ENCODE measurements at places on chromosomes 12 and 14.

DNA sequence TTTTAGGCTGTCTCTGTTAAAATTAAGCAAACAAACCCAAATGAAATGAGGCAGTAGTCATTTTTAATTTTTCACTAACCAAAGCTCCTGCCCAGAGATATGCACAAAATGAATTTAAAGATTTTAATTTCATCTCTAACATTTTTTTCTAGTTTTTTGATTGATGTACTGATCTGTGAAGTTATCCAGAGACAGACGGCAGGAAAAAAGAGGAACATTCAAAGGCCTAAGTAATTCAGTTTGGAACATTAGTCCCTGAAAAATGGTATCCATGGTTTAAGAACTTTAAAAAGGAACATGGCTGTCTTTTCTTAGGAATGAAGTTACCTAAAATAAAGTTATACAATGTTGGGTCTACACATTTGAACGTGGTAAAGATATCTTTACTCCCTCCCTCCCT is 498.8 kb upstream of the LMO3 start:
- no peak for DNase-seq

- DNase-seq: no peak
These were observed 56.7 kb upstream of the PTCSC3 start for GRCh38 chr14:36233217-36233616.

GRCh38 chr12:46490635-46491034 is 118.1 kb upstream of the SLC38A2 start:
- no peak for DNase-seq

- no peak for DNase-seq
These were observed 4.9 kb downstream of the OTX2 start for GRCh38 chr14:56805201-56805991.

DNA sequence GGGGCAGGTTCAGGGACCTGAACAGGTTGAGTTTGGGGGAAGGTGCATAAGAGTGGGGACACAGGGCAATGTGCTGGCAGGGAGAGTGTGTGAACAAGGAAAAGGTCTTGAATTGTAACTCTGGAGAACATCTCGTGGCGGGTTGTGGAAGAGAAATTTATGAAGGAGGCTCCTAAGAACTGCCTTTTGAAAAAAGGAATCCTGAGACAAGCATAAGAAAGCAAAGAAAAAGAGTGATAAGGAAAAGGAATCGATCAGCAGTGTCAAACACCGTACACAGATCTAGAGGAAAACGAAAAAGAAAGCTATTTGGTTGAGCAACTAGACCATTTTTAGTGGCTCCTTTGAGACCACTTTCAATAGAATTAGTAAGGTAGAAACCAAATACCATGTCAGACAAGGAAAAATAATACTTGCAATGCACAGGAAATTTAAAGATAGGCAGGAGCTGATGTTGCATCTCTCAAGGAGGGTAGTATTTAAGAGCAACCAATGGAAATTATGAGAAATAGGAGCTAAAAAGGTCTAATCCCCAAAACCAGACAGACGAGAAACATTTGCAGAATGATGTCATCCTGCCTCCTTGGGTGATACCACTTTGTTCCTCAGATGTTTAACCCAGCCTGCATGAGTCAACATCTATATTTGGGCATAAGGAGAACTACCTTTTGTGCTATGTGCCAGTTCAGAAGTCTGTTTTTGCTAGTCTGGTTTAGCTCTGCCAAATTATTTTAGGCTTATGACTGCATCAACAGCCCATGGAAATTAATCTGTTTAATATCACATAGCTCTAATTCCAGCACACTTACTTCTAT is 64.5 kb upstream of the STK38L start:
- DNase-seq: no peak

DNA sequence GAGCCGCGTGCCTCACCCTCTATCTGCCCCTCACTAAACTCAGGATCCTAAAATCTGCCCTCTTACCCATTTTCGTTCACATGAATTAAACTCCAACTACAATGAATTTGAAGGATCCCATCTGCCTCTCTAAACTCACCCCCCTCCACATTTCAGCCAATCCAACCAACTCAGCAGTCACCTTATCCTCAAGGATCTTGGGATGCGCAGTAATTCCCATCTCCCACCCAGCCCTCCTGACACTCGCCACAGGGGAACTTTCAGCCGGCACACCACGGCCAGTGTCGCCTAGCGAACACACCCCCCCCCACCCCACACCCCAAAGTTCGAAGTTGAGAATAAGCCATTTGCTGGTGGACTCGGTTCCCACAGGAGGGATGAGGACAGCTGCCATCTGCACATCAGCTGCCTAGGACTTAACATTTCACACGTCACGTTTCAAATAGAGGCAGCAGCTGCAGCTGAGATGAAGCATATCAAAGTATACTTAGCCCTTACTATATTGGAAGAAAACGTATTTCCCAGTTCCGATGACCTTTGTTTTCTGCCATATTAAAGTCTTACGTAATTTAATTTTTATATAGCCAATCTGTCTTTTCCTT is 8.7 kb upstream of the SELPLG start:
- no peak for DNase-seq

DNA sequence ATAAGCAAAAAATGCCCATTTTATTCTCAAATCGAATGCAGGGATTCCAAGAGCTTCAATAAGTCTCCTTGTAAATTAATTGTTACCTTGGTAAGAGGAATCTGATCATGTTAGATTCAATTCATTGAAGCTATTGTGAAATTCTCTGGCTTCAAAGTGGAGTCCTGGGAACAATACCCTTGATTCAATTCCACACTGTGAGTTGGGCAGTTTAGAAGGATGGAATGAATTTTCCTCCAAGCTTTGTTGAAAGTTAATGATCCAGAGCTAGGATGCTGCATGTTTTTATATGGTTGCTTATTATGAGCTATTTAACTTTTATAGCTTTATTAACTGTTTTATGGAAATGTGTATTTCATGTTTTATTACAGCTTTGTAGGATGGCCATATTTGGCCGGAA is 89.9 kb upstream of the IGF1 start:
- DNase-seq: no peak

GRCh38 chr12:107322063-107322462 is 228.7 kb upstream of the CRY1 start:
- no peak for DNase-seq

GRCh38 chr14:99757331-99758070 is 35.7 kb upstream of the EML1 start:
- DNase-seq: no peak

DNA sequence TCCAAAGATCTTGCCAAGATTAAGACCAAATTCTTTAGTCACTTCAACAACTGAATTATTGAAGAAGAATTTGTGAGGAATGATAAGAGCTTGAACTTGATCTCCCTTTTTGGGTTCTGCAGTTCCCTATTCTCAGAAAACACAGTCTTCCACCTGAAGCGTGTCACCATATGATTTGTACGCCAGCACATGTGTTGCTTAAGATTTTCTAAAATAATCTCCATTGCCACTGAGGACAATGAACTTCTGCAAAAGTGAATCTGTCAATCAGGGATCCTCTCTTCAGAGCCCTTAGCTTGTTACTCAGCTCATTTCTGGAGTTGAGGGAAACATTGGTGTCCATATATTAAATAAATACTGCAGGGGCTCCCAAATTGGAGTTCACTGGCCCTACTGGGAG is 4.2 kb upstream of the SPIC start:
- DNase-seq: no peak

DNA sequence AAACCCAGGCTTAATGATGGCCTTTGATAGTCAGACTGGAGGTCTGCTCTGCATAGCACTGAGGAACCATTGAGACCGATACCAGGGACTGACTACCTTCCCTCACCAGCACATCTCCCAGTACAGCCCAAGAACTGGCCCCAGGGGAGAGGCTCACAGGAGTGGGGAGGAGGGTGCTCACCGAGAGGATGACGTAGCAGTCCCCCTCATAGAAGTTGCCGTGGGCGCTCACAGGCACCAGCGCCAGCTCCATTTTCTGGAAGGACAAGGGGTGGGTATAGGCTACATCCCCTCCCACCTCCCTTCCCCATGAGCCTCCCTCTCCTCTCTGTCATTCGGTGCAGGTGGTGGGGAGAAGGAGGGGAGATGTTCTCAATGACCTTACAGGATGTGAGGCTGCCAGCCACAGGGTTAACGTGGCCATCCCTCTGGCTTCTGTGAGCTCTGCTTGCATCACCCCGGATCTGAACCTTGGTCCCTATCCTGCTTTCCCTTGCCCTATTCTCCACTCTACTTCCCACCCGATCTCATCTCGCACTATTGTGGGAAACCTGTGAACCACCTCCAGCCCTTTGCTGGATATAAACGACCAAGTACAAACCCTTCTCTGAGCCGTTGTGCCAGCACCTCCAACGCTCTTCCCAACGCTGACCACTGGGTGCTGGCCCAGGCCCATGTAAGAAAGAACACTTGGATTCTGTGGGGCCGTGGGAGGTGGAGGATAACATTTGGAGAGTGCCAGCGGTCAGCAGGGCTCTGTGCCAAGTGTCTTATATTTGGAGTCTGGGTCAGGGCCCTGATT is 4.4 kb downstream of the AVIL start:
- DNase-seq: no peak

GRCh38 chr12:32970465-32971110 is 74.0 kb upstream of the PKP2 start:
- no peak for DNase-seq

DNA sequence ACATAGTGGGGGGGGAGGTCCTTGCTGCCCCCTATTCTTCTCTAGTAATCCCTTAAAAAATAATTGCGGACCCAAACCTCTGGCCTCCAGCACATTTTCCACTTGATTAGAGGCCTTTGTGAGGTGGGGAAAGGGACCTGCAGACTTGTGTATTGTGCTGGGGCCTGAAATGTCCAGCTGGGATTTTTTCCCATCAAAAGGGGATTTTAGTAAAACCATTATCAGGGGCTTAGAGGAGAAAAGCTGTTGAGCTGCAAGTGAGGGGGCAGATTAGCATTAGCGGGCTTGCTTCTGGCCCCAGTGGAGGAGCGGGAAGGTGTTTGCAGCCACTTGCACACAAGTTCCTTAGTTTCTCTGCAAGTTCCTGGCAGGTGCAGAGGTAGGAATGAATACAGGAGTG is 13.9 kb downstream of the FBXL14 start:
- DNase-seq: no peak

DNA sequence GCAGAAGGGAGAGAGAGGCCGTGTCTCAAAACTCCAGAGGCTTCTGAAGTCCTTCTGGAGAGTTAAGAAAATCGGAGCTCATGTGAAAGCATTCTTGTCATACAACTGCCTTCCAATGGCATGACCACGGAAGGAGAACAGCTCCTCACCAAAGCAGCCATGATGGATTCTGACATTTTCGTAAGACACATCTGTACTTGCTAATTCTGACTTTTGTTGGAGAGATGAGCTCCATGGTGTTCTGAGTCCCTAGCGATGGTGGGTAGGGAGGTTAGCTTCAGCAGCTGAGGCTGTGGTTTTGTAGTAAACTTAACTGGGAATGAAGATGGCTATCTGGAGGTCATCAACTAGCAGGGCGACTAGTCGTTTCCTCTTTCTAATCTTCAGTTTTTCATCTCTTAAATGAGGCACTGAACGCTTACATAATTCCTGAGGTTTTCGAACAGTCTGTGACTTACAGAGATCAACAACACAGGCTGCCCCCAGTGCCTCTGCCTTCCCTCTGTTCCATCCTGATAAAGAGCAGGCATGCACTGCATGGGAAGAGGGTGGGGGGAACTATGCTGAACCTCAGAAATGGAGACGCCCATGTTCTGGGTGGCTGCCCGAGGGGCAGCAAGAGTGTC is 28.6 kb upstream of the DICER1 start:
- DNase-seq: no peak

DNA sequence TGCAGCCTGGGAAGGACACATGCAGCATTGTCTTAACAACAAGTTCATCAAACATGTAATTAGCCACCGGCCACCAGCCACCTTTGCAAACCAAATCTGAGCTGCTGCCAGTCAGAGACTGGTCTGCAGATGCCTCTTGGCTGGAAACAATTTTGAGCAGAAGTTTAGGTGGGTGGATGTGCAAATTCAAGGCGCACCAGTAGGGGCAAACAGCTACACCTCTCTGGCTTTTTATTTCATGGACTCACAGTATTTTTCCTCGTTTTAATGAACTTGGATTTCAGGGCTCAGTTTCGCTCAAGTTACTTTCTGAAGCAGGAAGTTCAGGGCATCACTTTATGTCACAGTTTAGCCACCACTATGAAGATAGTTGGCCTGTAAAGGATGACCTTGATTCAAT is 94.3 kb downstream of the OTX2 start:
- no peak for DNase-seq

- no peak for DNase-seq
These were observed 42.8 kb downstream of the GNS start for GRCh38 chr12:64716371-64716770.

DNA sequence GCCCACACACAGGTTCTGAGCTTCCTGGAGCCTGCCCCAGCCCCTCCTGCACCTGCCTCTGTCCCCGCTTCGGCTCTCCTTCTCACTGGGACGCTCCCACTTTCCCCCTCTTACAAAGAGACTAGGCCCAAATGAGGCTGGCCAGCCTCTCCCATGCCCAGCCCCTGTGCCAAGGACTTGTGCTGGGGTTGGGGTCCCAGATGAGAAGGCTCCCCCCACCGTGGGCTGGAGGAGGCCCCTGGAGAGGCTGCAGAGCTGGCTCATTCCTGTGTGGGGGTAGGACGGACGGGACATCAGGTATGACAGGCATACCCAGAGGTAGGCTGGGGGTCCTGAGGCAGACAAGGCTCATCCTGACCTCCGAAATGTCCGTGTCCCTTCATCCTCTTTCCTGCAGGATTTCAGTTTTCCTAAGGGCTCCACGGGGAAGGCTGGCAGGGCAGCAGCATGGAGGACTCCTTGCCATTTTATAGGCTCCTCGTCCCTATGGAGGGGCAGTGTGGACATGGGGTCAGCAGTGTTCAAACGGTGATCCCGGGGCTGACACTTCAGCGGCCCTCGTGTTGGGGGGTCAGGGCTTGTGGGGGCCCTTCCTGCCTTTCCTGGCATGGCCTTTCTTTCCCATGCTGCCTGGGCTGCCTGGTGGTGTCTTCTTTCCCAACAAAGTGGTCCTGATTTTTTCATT is 49.1 kb upstream of the MEG3 start:
- DNase-seq: no peak

- DNase-seq: peak; percentile 30
These were observed at the start of gene VDR for GRCh38 chr12:47904713-47905709. Gene VDR, minus strand, starts transcription at chr12:47904994. Its CDS starts 25,881 bp downstream, at chr12:47879113.

GRCh38 chr12:24754690-24755638 is 193.9 kb downstream of the BCAT1 start:
- no peak for DNase-seq

DNA sequence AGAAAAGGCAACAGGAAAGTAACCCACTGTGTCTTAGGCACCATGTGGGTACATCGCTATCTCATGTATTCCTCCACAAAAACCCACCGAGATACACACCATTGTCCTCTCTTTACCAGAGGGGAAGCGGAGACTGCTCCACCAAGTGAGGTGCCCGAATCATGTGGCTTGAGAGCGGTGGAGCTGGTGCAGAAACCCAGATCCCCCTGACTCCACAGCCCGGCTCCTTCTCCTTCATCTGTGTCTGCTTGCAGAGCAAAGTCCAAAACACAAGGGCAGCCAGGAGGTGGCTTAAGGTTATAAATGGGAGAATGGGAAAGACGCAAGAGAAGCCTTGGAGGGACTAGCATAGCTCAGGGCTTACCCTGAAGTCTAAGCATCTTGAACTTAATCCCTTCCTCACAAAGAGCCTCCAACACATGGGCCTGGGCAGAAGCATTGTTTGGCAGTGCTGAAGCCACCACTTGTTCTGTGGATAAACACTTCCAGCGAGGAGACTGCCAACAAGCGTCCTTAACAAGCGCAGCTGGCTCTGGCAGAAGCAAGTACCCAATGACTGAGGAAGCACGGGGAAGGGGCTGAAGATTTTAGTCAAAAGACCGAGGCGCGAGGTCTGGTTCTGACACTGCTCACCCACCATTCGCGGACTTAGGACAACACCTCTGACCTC is 83.0 kb downstream of the TTC7B start:
- DNase-seq: no peak

GRCh38 chr14:93861836-93862235 is 65.3 kb upstream of the FAM181A start:
- DNase-seq: no peak

- DNase-seq: no peak
These were observed 122.3 kb upstream of the FBXO33 start for GRCh38 chr14:39554576-39554975.

Data from stimulated activated CD8-positive, alpha-beta memory T cell treated with anti-CD3 and anti-CD28 coated beads, Interleukin-15, amount 100 ng/mL, for 1 hour (primary cell).